ENCODE measurements at places on chromosomes 7 and 10.
A peak's percentile ranks its signal among the peaks of the same experiment; 100 is the strongest.

DNA sequence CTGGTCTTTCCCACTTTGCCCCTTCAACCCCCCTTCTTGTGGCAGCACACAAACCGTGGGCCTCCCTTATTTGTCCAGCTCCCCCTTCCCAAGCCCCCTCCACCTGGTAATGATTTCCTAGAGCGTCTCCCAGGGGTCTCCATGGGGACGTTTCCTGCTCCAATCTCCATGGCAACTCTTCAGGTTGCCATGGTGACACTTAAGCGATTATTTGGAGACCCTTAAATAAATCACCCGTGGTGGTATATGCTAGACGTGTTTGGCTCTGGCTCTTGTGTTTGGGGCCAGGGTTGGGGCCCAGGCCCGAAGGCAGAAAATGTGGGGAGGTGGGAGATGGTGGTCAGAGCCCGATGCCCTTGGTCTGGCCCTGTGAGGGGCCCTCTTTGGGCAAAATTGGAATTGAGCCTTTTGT is 41.1 kb upstream of the DLG5 start:
- no peak for DNase-seq

- no peak for DNase-seq
Measured at GRCh38 chr7:77830649-77831355, 32.2 kb downstream of the PHTF2 start.

DNA sequence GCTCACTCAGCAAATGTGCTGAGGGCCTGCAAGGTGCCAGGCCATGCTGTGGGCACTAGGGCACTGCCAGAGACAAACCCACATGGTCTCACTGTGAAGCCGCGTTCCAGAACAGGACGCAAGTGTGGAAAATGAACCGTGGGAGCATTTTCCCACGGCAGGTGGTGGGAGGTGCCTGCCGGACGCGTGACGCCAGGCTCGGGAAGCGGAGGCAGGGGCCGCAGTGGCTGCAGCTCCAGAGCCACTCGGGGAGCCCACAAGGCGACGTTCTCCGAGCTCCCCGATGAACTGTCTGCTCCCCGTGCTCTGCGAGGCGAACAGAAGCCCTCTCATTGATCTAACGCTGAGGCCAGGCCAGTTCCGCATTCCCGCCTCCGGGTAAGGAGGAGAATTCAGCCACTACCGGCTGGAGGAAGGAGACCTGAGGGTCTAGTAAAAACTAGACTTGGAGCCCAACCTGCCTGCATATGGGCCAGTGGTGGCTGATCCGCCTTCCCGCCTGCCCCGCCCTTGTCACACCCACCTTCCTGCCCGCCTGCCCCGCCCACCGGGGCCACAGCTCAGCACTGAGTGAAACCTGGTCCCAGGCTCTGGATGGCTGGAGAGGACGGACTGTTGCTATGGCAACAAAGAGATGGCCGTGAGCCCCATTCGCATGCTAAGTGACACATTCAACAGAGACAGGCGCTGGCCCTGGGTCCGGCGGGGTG is 13.1 kb downstream of the ADGRA1 start:
- DNase-seq, result peak; percentile 23

DNA sequence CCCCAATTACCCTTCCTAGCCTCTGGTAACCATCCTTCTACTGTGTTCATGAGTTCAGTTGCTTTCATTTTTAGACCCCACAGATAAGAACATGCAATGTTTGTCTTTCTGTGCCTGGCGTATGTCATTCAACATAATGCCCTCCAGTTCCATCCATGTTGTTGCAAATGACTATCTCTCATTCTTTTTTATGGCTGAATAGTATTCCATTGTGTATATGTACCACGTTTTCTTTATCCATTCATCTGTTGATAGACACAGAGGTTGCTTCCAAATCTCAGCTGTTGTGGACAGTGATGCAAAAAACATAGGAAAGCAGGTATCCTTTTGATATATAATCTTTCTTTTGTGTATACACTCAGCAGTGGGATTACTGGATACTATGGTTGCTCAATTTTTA is 51.2 kb downstream of the RAPGEF5 start:
- no peak for DNase-seq

DNA sequence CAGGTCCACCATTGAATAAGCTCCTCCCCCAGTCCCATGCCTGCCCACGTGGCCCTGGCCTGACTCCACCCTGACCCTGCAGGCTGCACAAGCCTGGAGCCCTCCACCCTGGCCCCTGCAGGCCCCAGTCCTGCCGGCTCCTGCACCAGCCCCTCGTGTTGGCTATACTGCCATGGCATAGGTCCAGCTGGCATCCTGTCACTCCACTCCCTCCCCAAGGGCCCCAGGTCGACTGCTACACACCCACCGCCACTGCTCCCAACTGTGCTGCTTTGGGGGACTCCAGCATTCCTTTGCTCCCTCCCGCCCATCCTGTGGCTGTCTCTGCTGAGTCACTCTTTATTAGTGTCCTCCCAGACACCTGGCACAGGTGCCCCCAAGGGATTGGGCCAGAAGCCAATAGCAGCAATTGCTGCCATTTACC is 32.4 kb upstream of the HSPA12A start:
- DNase-seq, result no peak

GRCh38 chr7:31408140-31408729 is 67.7 kb upstream of the NEUROD6 start:
- DNase-seq, result no peak

GRCh38 chr10:129958629-129959543 is 5.2 kb downstream of the EBF3 start:
- DNase-seq, result peak; percentile 17

GRCh38 chr7:155053002-155053401 is 17.1 kb upstream of the HTR5A start:
- no peak for DNase-seq

GRCh38 chr10:114239117-114239993 is at the start of gene VWA2:
Gene VWA2, plus strand, starts transcription at chr10:114239254. Its CDS starts 9,460 bp downstream, at chr10:114248714.
- peak; percentile 42 for DNase-seq

DNA sequence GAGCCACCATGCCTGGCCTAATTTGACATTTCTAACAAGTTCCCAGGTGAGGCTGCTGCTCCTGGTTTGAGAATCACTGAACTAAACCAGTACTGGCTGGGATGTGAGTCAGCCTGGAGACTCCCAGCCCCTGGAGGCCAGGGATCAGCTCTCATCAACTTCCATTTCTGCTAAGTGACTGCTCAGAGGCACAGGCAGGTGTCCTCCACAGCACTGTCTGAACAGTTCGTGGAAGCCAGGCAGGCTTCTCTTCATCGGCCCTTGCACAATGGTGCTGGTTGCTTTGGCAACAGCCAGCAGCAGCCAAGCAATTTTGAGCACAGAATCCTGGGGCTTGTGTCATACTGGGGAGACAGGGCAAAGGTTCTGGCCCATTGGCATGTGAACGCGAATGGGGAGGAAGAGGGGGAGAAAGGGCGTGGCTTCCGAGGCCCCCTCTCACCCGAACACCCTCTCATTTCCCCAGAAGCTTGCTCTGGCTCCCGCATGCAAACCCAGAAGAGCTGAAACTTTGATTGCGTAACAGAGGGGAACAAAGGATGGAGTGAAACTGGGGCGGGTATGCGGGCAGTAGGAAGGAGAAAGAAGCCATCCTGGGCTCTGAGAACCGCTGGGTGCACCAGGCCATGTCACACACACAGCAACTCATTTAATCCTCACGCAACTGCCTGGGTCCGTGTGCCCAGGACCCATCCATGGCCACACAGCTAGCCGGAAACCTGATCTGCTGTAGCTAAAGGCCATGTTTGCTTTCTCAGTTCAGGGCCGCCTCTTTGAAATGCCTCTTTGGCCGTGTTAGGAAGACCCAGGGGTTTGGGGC is 9.0 kb upstream of the POR start:
- DNase-seq, result no peak

DNA sequence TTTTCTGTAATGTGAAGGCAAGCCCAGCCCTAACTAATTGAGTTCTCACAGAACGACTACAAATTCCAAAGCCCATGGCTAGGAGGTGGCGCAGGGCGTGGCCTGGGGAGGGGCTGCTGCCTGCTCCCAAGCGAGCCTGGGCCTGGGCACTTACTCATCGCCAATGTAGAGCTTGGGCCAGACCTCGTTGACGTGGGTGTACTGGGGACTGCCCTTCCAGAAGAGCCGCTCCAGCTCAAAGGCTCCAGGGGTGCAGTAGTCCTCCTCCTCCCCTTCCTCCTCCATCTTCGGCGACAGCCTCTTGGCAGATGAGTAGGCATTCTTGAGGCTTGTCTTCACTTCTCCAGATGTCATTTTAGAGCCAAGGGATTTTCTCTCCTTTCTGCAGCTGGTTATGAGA is 53.3 kb upstream of the SAMD8 start:
- no peak for DNase-seq

DNA sequence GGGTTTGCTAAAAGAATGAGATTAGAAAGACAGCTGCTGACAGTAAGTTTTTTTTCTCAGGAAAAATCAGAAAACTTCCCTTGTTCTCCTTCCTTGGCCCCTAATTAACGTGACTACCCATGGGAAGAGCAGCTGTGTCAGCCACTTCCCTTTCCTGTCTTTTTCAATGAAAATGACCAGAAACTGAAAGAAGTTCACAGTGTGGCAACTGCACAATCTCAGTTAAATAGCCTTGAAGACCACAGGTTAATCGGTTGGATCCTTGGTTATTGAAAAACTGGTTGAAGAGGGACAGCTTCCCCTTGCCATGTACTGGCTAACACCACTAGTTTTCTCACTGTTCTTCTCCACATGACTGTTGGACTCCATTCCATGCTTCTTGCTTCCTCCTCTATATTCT is 148.8 kb upstream of the AGR3 start:
- no peak for DNase-seq

- DNase-seq, result no peak
Measured at GRCh38 chr7:120168066-120168465, 104.9 kb upstream of the KCND2 start.

DNA sequence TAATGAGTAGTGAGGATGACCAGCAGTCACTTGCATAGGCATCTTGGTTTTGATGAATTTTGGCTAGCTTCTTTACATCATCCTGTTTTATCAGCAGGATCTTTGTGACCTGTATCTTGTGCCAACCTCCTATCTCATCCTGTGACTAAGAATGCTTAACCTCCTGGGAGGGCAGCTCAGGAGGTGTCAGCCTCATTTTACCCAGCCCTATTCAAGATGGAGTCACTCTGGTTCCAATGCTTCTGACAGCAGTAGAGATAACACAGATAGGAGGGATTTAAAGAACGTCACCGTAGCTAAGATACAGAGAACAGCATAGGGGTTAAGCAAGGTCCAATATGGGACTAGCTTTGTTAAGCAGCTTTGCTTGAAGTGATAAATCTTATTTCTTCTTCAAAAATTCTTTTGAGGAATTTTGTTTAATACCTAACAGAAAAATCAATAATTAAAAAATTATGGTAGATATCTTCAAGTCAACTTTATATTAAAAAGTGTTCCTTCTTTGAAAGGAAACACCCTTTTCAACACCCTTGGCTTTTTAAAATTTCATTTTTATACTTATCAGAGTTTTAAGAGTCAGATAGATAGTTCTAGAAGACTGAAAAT is 39.9 kb downstream of the TMEM229A start:
- no peak for DNase-seq

DNA sequence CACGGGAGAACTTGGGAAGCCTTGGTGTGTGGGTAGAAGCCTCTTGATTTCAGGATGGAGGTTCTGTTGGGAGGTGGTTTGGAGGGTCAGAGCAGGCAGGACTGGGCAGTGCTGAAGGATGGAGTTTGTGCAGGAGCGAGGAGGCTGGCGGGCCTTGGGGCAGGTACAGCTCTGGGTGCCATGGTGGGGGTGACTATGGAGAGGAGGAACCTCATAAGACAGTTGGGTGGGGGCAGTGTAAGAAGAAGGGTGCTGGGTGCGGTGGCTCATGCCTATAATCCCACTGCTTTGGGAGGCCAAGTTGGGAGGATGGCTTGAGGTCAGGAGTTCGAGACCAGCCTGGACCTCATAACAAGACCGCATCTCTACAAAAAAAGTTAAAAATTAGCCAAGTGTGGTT is 54.7 kb upstream of the GTF2IRD1 start:
- DNase-seq, result no peak

GRCh38 chr7:30931929-30932540 is 20.4 kb downstream of the AQP1 start:
- DNase-seq, result no peak

- DNase-seq, result no peak
Measured at GRCh38 chr7:148286150-148286549, 304.4 kb upstream of the C7orf33 start.

DNA sequence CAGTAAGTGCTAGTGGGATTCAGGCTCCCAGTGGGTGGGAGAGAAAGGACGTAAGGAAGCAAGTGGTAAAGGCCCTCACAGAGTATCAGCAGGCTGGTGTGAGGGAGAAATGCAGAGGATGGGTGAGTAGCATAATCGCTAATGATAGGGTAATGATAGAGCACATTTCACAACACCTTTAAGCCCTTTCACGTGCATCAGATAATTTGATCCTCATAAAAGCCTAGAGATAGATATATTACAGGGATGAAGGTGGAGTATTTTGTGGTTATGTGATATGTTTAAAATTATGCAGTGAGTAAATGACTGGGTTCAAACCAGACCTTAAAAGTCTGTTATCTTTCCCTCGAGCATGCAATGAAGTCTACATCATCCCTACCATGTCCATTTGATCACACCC is 10.3 kb downstream of the LEP start:
- DNase-seq, result no peak

DNA sequence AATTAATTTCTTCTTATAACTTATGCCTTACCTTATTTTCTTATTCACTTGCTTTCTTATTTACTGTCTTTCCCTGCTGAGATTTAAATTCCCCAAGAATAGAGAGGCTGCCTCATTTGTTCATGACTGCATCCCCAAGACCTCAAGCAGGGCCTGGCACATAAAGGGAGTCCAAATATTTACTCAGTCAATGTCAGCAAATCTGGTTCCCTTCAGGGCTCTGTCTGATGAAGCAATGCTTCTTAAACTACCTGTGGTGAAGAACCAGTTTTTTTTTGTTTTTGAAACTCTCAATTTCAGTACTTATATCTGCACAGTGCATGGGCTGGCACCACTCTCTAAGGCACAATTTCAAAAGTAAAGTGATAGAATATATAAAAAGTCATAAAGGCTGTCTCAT is 4.7 kb downstream of the ZNF239 start:
- no peak for DNase-seq

DNA sequence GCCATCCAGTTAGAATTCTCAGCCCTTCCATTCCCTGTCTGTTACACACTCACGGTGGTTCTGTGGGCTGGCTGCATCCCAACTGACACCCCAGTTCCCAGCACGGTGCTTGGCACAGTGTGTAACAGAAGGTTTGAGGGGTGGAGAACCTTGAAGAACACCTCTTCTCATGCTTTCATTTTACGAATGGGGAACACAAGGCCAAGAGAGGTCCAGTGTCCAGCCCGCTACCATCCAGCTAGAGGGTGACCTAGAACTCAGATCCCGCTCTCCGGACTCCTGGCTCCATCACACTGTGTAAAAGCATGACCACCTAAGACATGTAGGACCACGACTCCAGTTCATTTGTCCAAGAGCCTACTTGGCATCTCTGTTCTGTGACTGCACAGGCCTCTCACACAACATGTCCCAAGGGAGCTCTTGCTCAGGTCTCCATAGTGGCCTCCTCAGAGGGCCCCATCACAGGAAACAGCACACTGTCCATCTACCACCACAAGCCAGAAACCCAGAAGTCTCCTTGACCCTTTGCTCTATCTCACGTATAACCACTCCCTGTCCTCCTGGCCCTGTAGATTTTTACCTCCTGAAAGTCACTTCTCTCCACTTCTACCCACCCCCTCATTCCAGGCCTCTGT is 2.8 kb upstream of the CDH23 start:
- no peak for DNase-seq

Data from stimulated activated naive CD8-positive, alpha-beta T cell treated with anti-CD3 and anti-CD28 coated beads, Interleukin-15, amount 100 ng/mL, for 72 hours (primary cell).